T1000 (cell line): ENCODE measurements at places on chromosomes 16 and 17.

DNA sequence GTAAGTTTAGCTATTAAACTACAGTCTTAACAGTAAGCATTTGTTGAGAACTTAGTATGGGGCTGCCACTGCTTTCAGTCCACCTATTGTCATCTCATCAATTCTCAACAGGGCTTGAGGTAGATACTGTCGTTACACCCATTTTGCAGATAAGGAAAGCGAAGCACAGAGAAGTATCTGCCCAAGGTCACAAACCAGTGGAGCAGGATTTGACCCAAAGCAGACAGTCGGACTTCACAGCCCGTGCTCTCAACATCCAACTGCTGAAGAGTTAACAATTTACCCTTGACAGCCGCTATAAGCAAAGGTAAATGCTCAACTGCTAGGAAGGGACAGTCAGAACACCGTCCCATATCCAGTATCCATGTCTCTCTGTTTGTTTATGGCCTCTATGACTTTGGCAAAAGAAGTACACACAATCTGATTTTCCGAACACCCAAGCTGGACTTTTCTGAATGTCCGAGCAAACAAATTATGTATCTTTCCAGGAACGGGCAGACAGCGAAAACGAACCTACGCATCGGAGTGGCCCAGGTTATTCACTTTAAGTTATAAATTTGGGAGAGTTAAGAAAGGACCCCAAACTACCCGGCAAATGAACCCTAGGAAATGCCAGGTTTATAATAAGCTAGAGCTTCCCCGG, 1.2 kb downstream of the SIAH1 start:
- DNase-seq, result no peak

- no peak for DNase-seq
Measured at GRCh38 chr17:58534901-58535421, 20.5 kb upstream of the MTMR4 start.

GRCh38 chr16:81645266-81645694, 133.8 kb upstream of the PLCG2 start:
- peak; percentile 65 for DNase-seq

DNA sequence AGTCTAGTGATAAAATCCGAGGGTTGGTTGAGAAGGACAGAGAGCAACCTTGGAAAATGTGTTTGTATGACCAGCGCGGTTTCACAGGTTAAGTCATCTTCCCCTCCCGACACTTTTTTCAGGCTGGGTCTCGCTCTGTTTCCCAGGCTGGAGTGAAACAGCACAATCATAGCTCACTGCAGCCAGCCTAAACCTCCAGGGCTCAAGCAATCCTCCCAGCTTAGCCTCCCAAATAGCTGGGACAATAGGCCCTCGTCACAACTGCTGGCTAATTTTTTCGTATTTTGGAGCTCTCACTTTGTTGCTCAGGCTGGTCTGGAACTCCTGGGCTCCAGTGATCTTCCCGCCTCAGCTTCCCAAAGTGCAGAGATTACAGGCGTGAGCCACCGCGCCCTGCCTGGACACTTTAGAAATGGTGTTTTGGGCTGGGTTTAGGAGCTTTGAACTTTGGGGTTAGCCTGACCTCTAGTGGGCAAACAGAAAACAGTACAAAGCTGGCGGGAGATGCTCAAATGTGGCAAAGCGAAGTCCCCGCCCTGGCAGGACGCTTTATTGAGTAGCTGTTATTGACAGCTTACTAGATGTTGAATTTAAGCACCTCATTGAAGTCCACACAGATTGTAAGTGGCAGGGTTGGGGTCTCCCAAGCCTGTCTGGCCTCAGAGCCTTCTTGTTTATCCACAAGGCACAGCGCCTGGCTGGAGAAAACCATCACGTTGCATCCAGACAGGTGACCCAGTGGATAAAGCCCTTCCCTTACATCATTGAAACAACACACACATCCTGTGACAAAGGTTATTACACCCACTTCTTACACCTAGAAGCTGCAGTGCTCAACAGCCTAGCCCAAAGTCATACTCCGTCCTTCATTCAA, 34.7 kb upstream of the RBBP6 start:
- DNase-seq, result peak; percentile 60

DNA sequence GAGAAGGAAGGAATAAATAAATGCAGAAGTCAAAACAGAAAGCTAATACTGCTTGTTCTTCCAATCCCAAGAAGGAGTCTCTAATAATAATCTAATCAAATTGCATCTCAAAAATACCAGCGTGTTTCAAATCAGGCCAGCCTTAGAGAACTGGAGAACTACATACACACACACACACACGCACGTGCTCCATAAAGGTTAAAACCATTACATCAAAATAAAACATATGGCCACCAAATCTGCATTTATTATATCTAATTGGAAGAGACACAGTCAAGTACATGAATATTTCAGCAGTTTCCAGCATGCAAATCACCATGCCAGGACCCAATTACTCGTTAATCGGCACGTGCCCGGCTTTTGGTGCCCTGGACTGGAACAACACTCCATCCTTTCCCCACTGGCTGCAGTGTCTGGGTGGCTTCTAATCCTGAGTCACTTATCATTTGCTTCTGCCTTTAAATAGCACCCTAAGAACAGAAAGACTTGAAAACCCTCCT, 20.4 kb upstream of the KDM8 start:
- DNase-seq, result no peak

GRCh38 chr16:67236563-67237395, 9.8 kb downstream of the TMEM208 start:
- peak; percentile 26 for DNase-seq

GRCh38 chr17:35372846-35373533, 431 bp downstream of the SLFN11 start:
- no peak for DNase-seq

DNA sequence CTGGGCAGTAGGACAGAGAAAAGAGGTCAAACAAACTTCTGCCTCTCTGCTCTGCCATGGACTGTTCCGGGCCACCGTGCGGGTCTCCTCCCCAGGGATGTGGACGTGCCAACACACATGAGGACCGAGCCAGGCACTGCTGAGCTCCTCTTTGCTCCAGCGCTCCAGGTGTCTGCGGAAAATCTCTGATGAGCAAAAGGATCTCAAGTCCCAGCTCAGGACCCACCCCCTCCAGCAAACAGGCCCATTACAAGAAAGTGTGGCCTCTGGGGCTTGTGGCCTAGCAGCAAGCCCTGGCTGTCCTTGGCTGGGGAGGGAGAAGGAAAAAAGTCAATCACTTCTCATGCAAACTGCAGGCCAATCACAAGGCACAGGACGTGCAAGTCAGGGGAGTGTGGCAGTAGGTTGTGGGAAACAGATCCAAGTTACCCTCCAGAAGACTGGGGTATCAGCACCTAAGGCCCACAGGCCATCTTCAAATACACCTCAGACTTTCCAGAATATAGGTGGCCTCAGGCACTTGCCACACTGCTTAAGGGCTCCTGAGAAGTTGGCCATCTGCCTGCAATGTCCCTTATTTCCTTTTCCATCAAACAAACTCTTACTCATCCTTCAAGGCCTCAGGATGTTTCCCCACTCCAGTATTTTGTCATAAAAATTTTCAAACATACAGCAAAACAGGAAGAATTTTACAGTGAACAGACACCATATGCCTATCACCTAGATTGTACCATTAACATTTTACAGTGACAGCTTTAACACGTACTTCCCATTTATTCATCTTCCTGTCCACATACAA, 36.0 kb upstream of the SREBF1 start:
- no peak for DNase-seq

GRCh38 chr17:76951375-76951905, 83.2 kb downstream of the MGAT5B start:
- DNase-seq, result no peak

GRCh38 chr16:68364561-68364998, 53.8 kb downstream of the PRMT7 start:
- no peak for DNase-seq

DNA sequence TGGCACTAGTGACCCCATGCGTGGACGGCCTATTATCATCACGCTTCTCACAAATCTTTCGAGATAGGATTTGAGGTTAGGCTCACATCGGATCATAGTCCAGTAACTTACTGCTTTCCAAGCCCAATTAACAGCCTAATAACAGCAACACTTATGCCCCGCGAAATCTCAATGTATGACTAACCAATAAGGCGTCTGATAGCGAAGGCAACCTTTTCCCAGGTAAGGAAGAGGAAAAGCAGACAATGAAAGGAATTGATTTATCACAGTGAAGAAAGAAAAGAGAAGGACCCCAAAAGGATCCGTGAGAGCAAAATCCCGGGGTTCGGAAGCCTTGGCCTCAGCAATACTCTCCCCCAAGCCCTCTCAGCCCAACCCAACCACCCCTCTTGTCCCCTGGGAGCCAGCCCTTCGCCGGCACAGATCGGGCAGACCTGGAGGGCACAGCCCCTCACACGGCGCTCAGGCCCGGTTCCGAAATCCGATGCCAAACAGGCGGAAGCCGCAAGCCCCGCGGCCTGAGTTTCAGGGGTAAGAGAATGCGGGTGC, 534 bp downstream of the GPATCH8 start:
- no peak for DNase-seq

GRCh38 chr16:74871608-74872007, 97.0 kb upstream of the FA2H start:
- DNase-seq, result no peak

- DNase-seq, result no peak
Measured at GRCh38 chr17:30340801-30341356, 7.0 kb upstream of the TMIGD1 start.

GRCh38 chr17:30304778-30305177, 13.0 kb upstream of the BLMH start:
- DNase-seq, result no peak

GRCh38 chr16:8861563-8862308, 7.1 kb downstream of the CARHSP1 start:
- DNase-seq, result no peak

DNA sequence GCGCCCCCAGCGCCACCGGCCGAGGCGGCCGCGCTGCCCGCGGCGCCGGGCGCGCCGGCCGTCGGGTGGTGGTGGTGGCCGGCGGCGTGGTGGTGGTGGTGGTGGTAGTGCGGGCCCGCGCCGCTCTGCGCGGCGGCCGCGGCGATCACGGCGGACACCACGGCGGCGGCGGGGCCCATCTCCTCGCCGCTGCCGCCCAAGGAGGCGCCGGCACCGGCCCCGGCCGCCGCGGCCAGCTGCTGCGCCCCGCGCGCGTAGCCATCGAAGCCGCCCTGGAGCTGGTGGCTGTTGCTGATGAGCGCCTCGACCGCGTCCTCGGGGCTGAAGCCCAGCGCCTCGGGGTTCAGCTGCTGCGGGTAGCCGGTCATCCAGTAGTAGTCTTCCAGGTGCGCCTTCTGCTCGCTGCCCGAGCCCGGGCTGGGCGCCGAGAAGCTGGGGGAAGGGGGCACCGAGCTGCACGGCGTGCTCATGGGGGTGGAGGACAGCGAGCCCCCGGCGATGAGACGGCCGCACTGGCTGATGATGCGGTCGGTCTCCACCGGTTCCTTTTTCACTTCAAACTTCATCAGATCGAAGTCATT, 1.2 kb downstream of the MAF start:
- DNase-seq, result no peak

- no peak for DNase-seq
Measured at GRCh38 chr16:21206550-21206949, 4.8 kb downstream of the ZP2 start.

DNA sequence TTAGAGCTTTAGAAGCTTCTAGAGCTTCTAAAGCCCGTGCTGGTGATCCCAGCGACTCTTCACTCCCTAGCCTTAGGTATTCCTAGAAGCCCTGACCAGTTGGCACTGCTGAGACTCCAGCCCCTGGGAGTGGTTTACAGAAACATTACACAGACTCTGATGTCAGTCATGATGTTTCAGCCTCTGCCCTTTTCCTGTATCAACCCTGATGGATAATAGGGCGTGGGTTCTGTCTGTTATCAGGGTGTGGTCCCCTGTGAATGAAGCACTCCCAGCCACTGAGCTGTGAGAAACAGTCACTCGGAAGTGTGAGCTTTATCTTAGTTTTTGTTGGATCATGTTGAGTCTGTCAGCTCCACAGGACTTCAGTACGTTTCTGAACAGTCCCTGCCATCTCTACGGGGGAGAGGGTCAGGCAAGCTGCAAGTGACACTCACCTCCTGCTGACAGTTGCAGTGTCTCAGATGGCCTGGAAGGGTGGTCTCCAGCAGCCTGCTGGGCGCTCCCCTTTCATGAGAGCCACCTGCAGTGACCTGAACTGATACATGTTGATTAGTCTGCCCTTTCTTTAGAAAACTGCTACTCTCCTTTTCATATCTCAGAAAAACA, 12.8 kb downstream of the GOSR2 start:
- no peak for DNase-seq

DNA sequence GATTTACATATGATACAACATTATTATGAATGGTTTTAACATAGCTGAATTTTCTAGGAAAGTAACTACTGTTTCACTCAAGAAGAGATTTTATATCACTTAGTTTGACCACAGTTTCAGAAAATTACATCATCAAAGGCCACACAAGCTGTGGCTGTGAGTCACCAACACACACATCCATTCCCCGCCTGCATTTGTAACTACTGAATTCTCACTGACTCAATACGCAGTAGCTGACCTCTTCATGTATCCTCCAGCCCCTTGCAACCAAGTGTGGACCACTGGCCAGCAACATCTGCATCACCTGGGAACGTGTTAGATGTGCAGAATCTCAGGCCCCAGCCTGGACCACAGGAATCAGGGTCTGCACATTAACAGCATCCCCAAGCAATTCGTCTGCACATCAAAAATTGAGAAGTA, 197.6 kb downstream of the XYLT1 start:
- peak; percentile 44 for DNase-seq

- no peak for DNase-seq
Measured at GRCh38 chr17:13154398-13154797, 136.6 kb upstream of the ELAC2 start.

- no peak for DNase-seq
Measured at GRCh38 chr17:66413559-66414520, 111.4 kb downstream of the PRKCA start.

- no peak for DNase-seq
Measured at GRCh38 chr17:75614556-75615270, 18.5 kb upstream of the SMIM5 start.

GRCh38 chr16:66199189-66199588, 167.3 kb upstream of the CDH5 start:
- no peak for DNase-seq

GRCh38 chr17:62746941-62747340, 61.2 kb downstream of the MARCHF10 start:
- no peak for DNase-seq

- DNase-seq, result no peak
Measured at GRCh38 chr17:46853896-46854444, 2.6 kb downstream of the WNT9B start.

DNA sequence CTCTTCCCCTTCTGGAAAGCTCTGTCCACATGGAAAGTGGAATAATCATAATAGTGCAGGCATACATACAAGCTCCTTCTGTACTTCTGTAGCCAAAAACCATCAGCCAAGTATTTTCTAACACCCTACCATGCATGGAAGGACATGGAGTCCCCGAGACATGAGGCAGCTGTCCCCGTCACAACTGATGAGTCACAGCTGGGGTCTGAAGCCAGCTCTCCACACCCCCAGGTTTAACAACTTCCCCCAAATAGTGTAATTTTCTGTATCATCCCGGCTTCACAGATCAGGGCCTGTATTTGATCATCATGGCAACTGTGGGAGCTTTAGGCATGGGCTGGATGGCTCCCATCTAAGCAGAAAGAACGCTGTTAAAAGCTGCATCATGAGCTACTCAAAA, 16.6 kb downstream of the C16orf96 start:
- no peak for DNase-seq

GRCh38 chr17:32822996-32823395, 53.9 kb downstream of the MYO1D start:
- DNase-seq, result no peak
